ENCODE measurements at places on chromosomes 1 and 21.

- DNase-seq = no peak
Measured at GRCh38 chr1:229894532-229894931, 172.5 kb upstream of the GALNT2 start.

DNA sequence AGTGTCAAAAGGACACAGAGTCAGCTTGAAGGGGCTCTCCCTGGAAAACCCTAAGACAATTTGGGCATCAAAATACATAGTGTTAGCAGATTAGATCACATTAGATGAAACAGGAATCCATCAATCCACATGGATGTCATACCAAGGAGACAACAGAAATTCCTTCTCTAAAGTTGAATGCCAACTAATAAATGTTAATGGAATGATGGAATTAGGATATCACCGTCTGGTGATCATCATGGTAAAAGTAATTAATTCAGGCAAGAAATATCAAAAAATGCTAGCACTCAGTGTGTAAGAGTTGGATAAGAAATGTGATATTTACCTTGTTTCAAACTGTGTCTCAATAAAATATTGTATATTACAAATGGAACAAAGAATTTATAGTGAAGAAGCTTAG is 10.9 kb upstream of the SLC25A24 start:
- no peak for DNase-seq

- no peak for DNase-seq
Measured at GRCh38 chr21:34889320-34889675, 159.8 kb downstream of the RUNX1 start.

DNA sequence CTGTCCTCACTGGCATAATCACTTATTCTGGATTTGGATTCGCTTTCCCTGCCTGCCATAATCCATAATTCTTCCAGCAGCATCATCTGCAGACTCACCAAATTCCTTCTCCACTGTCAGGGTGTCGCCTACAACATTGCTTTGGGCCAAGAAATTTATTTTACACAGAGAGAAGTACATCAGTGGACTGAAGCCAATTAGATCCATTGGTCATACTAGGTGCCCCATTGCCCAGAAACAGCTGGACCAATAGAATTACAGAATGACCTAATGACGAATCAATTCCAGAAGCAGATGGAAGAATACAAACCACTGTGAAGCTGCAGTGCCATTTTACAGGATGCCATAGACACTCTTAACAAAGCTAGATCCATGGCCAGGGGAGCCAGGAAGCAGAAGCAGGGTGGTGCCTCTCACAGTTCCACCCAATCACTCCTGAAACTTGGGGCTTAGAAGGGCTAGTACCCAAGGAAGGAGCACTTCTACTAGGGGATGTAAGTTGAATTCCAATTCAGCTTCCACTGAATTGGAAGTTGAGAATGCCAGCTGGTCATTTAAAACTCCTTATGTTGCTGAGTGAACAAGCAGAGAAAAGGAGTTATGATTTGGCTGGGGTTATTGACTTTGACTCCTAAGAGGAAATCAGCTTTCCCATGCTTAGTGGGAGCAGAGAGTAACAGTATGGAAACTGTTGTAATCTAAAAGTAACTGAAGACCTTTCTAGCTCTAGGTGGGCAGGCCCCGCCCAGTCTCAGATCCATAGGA is 44.0 kb downstream of the EDN2 start:
- no peak for DNase-seq

DNA sequence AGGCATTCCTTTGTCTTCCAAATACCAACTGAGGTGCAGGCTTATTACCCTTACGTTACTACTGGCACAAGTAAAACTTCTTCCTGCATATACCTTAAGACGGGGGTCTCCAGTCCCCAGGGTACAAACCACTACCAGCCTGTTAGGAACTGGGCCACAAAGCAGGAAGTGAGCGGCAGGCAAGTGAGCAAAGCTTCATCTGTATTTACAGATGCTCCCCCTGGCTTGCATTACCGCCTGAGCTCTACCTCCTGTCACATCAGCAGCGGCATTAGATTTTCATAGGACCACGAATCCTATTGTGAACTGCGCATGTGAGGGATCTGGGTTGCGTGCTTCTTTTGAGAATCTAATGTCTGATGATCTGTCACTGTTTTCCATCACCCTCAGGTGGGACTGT is 113.1 kb downstream of the SLC45A1 start:
- no peak for DNase-seq

DNA sequence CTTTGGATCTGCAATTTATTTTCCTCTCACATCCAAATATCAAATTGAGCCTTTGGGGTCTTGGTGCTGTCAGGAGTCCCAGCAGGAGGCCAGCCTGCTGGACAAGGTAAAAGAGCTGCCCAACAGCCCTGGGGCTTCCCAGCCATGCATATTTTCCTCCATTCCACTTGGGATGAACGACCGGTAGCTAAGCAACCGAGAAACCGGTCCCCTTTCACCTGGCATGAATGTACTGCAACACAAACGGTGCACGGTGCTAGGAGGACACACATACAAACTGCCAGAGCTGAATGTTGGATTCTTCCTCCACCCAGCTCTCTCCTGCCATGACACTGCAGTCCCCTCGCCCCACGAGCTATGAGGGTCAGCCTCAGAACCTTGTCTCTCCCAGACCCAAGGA is 42.7 kb downstream of the BCAR3 start:
- no peak for DNase-seq

GRCh38 chr1:169586067-169586394 is 250 bp downstream of the F5 start:
- no peak for DNase-seq

- no peak for DNase-seq
Measured at GRCh38 chr1:56448529-56449300, 130.6 kb downstream of the PLPP3 start.

GRCh38 chr1:177983077-177983476 is 13.2 kb upstream of the SEC16B start:
- DNase-seq = no peak

- no peak for DNase-seq
Measured at GRCh38 chr1:72620453-72620852, 338.1 kb upstream of the NEGR1 start.

- DNase-seq = no peak
Measured at GRCh38 chr1:86388777-86389176, 7.3 kb downstream of the ODF2L start.

- no peak for DNase-seq
Measured at GRCh38 chr21:44626673-44627143, at the start of gene KRTAP10-9. Gene KRTAP10-9, plus strand, starts transcription at chr21:44627093. Its CDS starts 79 bp downstream, at chr21:44627172.

DNA sequence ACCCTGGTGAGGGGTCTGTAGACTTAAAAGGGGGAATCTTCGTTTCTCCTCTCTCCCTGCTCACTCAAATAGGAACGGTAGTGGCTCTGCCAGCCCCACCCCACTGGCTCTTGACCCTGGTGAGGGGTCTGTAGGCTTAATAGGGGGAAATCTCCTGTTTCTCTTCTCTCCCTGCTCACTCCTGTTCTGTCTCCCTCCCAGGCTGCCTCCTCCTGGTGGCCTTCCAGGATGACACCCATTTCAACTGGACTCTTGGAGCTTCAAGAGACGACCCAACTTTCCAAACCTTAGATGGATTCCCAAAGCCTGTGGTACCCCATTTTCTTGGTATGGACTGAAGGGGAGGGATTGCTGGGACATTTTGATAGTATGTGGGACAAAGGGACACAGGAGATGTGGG is 1.4 kb upstream of the EPHB2 start:
- DNase-seq = no peak

DNA sequence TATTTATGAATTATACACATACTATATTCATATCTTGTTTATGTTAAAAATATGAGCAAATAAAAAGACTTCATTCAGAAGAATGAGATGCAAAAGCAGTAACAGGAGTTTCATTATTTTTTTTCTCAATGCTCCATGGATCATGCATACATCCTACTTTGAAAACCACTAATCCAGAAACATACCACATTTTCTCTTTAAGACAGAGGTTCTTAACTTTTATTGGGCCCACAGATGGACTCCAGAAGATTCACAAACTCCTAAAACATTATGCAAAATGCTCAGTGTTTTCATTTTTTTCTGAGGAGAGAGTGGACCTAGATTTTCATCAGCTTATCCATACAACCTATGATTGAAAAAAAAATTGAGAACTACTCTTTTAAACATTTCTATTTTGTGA is 227.8 kb downstream of the DNM3 start:
- DNase-seq = no peak

DNA sequence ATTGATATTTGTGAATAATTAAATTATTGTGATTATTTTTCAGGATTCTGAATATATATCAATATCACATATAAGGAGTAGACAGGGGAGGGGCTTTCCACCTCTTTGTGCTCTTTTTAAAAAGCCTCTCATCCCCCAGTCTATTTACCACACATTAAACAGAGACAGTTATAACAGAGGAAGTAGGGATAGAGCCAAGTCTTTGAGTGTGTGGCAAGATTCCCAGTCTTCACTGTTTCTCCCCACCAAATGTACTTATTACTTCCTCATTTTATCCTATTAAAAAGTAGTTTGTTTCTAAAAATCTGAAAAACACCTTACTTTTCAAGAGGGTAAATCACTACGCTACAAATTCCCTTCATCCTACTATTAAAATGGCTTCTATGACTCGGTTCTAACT is 46.7 kb downstream of the EPS15 start:
- no peak for DNase-seq

DNA sequence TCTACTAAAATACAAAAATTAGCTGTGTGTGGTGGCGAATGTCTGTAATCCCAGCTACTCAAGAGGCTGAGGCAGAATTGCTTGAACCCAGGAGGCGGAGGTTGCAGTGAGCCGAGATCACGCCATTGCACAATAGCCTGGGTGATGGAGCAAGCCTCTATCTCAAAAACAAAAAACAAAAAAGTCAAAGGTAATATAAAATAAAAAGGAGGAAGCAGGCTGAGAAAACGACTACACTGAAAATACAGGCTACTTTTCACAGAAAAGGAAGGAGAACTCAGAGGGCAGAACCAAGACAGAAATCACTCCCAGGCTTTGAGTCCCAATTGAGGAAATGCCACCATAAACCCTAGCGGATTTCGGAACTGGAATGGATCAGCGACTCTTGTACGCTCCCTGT is 5.9 kb upstream of the A3GALT2 start:
- DNase-seq = no peak

DNA sequence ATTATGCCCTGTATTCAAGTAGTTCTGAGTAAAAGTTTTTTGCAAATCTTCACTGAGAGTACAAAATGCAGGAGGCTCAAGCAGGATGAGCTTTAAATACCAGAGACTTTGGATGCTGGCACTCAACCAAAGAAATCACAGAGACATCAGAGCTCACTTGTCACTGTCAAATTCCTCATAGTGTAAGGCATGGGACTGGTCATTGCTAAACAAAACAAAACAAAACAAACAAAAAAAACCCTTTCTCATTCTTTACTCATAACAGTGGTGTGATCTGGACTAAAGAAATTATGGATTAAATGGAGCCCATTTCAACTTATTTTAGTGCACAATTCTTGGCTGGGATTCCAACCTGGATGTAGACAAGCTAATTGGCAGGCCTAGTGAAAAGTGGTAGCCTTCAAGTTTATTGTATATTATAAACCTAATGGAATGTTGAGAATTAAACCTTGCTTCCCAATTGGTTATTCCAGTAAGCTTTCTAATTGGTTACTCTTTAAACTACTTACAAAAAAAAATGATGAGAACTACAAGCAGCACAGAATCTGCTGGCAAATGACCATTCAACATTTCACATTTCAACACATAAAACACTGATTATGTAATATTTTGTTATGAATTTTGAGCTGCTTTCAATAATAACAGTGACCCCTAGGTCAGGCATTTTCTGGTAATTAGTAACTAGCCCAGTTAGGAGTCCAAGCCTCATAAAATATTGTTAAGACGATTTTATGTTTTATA is 30.6 kb upstream of the NEK7 start:
- no peak for DNase-seq

DNA sequence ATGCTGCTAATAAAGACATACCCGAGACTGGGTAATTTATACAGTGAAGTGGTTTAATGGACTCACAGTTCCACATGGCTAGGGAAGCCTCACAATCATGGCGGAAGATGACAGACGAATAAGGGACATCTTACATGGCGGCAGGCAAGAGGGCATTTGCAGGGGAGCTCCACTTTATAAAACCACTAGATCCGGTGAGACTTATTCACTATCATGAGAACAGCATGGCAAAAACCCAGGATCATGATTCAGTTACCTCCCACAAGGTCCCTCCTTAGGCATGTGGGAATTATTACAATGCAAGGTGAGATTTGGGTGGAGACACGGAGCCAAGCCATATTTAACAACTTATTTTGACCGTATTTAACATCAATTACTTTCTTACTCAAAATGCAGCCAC is 739.0 kb downstream of the NCAM2 start:
- DNase-seq = no peak

DNA sequence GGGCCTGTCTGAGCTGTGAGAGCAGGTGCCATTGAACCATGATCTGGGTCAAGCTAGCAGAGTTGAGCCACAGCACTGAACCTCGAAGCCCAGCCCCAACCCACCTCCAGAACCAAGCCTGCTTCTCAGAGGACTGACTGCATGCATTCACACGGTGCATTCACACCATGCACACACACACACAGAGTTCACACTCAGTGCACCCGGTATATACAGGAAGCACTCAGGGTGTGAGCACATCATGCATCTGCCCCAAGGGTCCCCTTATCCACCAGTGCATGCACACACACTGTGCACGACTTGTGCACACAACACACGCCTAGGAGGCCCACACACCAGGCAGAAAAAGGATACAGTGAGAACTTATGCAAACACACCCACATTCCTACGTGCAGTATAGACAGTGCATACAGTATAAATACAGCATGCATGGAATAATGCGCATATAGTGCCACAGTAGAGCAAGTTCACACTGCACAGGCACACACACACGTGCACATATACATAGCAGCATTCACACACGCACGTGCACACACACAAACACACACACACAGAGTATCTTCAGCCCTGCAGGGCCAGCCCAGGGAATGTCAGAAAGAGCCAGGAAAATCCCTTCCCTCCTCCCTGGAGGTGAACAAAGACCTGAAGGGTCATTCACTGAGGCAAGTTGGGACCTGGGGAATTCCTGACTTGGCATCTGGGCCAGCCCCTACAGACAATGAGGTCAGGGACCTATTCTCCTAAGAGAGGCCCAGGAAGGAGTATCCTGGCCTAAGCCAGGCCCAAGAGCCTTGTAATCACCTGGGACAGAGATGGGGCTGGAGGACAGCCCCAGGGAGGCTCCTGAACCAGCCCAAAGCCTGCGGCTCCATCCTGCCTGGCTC is 42.1 kb downstream of the CAMK2N1 start:
- DNase-seq = no peak

DNA sequence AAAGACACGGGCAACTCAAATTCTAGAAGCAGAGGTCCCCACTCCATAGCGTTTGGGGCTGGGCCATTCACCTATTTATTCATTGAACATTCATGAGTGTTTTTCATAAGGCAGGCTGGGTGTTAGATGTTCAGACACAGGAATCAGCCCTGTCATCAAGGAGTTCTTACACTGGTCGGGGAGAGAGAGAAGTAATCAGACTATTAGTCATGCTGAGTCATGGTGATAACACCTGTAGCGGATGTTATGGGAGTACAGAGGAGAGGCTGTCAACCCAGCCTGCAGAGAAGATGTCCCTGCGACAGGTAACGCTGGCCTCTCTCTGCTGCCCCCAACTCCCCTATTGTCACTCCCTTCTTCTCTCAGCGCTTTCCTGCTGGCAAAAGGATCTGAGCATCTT is 17.2 kb downstream of the LY9 start:
- no peak for DNase-seq

- DNase-seq = no peak
Measured at GRCh38 chr1:221947731-221948130, 205.8 kb upstream of the DUSP10 start.
